Stomach (tissue), 19 donors: ENCODE measurements at places on chromosomes 16 and 17. TPM values are rescaled to one million over a fixed set of nuclear protein-coding genes. Genes with fewer than 3 reads are reported as not detected.

- DNase-seq, result no peak
Measured at GRCh38 chr17:2948721-2949468, 114.5 kb downstream of the OR1D5 start.

DNA sequence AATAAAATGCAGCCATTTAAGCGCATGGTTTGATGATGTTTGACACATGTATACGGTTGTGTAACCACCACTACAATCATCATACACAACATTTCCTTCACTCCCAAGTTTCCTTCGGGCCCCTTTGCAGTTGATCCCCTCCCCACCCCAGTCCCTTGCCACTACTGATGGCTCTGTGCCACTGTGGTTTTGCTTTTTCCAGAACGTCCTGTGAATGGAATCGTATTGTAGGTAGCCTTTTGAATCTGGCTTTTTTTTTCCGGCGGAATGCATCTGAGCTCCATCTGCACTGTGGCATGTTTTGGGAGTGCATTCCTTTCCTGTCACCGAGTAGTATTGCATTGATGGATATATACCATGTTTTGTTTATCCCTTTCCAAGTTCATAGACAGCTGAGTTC lies 15.1 kb upstream of the MAP2K3 start:
- no peak for DNase-seq

Gene KLHL10
- not detected for total RNA-seq

DNA sequence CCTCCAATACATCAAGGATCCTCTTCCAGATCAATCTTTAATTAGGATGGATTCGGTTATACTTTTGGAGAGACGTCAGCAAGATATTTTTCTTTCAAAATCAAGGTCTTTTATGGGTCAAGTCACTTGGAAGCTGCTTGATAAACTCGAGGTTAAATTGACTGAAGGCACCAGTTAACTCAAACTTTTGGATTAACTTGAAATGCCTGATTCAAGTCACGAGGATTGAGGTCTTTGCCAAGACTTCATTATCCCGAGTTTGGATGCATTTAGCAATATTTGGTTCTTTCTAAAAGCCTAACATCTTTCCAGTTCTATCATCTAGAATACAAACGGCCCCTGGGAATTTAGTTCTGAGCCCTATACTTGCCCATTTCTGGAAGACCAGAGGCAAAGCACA lies 82.9 kb downstream of the MYH11 start:
- no peak for DNase-seq

- DNase-seq, result peak; percentile 46
Measured at GRCh38 chr16:21646721-21647561, 5.5 kb downstream of the IGSF6 start.

Gene MED31
- 14.0 TPM for total RNA-seq

GRCh38 chr17:49106321-49107210 lies 26.0 kb upstream of the B4GALNT2 start:
- DNase-seq, result peak; percentile 25

GRCh38 chr16:89113152-89113547 lies 19.5 kb downstream of the ACSF3 start:
- DNase-seq, result no peak

GRCh38 chr17:386141-386876 lies 33.7 kb upstream of the RPH3AL start:
- peak; percentile 87 for DNase-seq

Gene EME2
- total RNA-seq, result 17.8 TPM

DNA sequence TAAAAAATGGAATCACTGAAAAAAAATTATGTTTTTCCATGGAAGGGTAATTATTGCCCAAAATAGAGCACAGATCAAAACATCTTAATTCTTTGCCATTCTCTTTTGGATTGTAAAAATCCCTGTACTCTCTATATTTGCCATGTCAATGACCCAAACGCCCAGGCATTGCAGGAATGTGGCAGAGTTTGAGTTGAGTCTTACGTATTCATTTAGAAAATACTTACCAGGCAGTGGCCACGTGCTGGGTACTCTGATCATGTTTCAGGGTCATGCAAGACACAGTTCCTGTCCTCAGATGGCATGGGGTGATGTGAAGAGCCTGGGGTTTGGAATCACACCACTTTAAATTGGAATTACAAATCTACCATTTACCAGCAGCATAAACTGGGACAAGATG lies 267.7 kb downstream of the ABCC12 start:
- DNase-seq, result no peak

GRCh38 chr17:36703860-36704266 lies 102.5 kb downstream of the MRM1 start:
- DNase-seq, result peak; percentile 87

DNA sequence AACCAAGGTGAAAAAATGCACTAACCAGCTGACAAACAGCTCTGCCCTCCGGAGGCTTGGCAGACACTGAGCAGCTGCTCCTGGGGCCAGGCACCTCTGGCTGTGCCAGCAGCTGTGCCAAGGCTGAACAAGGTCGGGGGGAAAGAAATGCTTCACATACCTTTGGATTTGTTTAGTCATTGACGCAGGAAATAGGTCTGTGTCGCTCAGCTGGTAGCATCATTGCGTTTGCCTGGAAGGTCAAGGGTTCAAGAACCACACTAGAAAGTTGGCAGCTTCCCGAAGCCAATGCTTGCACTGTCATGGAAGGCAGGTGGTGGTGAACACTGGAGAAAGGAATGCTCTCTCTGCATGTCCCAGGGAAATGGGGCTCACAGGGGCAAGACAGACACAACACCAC lies 63.5 kb downstream of the PCTP start:
- peak; percentile 31 for DNase-seq

DNA sequence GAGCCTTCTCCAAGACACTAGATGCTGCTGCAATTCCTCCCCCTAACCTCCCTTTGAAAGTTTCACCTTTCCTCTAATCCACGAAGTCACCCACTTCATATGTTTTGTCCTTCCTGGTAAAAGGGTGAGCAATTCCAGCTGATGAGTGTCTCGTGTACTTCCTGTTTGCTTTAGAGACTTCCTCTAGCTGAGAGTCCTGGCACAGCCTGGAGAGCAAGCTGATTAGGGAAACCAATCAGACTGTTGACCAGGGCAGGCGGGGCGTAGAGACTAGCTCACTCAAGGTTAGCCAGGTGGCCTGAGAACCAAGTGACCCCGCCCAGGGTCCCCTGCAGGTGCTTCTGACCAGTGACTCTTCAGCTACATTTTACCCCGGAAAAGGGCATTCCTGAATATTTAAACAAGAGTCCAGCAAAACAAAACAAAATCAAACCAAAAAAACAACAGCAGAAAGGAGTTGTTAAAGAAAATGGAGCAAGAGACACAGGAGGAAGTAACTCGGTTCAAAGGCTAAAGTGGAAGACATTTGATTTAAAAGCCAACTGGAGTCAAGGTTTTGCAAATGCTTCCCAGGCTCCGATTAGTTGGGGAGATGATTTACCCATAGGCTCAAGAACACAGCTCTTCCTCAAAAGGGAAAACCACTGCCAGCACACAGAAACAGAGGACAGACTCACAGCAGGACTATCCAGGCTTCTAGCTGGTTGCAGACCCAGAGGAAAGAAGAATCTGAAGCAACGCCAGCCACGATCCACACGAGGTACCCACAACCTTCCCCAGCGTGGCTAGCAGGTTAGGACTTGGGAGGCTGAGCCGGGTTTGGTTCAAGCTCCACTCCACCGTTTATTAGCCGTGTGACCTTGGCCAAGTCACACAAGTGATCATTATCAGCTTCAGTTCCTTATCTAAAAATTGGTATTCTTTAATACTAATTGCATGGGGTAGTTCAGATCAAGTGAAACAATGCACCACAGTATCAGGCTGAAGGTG lies 13.4 kb downstream of the HSPB9 start:
- DNase-seq, result peak; percentile 91

GRCh38 chr17:77916264-77916663 lies 42.2 kb upstream of the TNRC6C start:
- no peak for DNase-seq

DNA sequence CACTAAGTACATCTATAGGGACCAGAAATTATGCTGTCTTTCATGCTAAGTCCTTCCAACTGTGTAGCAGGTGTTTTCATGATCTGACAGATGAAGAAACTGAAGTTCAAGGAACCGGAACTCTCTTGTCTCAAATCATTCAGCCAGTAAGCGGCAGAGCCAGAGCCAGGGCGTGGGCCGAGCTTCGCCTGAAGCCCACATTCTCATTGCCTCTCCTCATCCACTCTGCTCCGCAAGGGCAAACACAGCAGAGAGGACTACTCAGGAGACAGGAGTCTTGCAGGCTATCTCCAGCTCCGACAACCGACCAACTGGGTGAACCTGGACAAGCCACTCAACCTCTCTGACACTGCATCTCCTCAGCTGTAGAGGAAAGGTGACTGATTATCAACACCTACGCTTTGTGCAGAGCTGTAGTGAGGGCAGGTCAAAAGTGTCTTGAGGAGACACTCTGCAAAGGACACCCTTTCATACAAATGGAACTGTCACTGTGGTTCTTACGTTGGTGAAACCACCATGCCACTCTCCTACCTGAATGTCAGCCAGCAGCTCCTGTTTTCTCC lies 72.9 kb downstream of the CYTH1 start:
- peak; percentile 21 for DNase-seq

- DNase-seq, result no peak
Measured at GRCh38 chr17:67053438-67054000, 9.2 kb downstream of the CACNG1 start.

DNA sequence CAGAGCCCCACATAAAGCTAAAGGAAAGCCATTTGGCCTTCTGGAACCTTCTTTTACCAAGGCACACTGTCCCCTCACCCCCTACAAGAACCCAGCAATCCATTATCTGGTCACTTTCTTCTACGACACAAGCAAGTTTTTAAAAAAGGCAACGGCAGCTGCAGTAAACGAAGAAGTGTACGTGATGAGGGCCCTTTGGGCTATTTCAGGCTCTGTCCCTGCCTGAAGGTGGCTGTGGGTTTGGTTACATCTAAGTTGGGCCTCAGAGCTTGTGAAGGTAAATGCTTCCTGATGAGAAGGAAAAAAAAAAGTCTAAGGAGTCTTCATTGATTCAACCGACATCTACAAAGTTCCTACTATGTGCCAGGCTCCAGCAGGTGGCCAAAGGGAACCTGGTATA lies 35.4 kb downstream of the XYLT1 start:
- DNase-seq, result no peak

Gene RPRML
- total RNA-seq, result not detected

DNA sequence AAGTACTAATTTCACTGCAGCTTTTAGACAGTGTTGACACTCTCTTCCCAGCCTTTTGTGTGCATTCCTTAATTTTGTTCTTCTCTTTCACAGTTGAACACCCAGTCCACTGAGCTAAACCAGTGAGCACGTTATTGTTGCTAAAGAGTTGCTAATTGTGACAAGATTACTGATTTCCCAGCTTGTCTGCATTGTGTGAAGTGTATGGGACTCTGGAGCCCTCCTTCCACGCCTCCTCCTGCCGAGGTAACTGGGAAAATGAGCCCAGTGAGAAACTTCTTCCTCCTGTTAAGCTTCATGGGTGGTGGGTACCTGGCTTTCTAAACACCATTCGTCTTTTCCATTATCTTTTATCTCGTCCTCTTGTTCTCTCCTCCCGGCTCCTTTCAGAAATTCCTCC lies 29.8 kb upstream of the DNAH17 start:
- no peak for DNase-seq

Gene HSD11B2
- 837 TPM for total RNA-seq

DNA sequence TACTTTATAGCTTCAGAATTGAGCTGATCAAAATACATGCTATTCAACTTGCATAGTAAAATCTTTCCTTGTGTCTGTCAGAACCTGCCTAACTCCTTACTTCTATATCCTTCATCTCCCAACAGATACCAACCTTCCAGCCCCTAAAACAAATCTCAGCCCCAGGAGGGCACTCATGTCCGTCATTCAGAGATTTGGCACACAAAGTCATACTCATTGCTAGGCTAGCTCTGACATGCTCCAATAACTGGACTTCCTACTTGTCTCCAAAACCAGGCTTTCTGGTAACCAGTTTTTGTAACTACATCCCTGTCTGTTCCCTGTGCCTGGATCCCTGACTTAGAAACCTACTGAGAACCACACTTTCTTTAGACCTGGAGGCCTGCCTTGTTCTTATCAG lies 37.5 kb upstream of the DHX40 start:
- no peak for DNase-seq

DNA sequence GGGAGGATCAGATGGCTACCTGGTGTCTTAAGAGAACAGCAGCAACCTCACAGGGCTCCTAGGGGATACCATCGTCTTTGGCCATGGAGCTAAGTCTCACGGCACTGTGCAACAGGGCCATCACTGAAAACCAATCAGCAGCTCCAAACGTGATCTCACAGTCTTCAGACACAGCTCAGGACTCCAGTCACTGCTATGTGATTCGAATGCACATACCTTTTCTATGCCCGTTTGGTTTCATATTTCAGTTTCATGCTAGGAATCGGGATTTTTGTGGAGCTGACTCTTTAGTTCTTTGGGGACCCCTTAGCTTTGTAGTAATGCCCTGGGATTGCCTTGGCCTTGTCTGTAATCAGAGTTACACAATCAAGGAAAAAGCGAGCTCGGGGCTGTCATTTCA lies 162.8 kb upstream of the CDH11 start:
- DNase-seq, result no peak

Gene ZFHX3
- total RNA-seq, result 14.3 TPM

DNA sequence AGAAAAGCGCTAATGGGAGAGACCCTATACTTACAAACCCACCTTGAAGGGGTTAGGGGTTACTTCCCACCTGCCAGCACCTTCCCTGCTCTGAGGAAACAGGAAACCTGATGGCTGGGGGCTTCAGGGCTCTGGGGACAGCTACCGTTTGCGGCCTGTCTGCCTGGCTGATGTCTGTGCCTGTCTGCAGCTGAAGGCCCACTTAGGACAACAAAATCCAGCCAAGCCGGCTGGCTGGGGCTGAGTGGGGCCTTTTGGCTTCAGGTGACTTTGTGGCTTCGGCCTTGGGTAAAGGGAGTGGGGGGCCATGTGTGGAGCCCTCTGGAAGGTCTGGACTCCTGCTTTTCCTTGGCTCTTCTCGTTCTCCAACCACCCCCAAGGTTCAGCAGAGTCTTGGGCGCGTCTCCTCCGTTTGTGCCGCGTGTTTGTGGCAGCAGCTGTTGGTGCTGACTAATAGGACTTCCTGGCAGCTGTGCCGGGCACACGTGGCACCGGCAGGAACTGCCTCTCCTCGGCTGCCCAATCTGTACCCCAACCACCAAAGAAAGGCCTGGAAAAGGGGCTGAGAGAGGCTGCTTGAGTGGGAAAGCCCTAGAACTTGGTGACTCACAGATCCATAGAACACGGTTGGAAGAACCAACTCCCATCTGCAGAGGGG lies 186.7 kb downstream of the MSI2 start:
- DNase-seq, result peak; percentile 63
